ENCODE measurements at places on chromosomes 7 and 10. TPM values are rescaled to one million over a fixed set of nuclear protein-coding genes. Genes with fewer than 3 reads are reported as not detected.

- no peaks in the 10 kb centered on the region for H3K27me3 ChIP-seq
- no peak for DNase-seq
- H3K27ac ChIP-seq = no peak overlapping the region
- H3K4me1 ChIP-seq = peaks cover 44% of the 10 kb centered on the region
- no peaks in the 10 kb centered on the region for H3K36me3 ChIP-seq
Measured at GRCh38 chr10:102781921-102782557, 38.3 kb downstream of the WBP1L start.

DNA sequence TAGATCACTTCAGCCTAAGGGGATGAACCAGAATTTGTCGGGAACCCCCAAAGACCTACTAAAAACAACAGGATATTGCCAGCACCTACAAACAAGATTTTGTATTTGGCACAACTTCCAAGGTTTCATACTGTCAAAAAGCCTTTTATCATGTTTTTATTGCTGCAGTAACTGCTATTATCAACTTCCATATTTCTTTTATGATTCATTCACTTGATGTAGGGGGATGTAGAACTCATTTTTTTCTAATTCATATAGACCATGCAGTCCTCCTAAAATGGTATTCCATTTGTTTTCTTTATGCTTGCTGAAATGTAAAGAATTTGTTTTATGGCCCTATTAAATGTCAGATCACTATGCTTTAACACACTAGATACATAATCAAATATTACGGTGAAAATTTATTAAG is 30.0 kb upstream of the WNT16 start:
- no peaks in the 10 kb centered on the region for H3K4me1 ChIP-seq
- H3K36me3 ChIP-seq = no peaks in the 10 kb centered on the region
- H3K27me3 ChIP-seq = peaks cover 13% of the 10 kb centered on the region
- no peak overlapping the region for H3K27ac ChIP-seq
- no peak overlapping the region for H3K4me3 ChIP-seq
- no peak for DNase-seq

DNA sequence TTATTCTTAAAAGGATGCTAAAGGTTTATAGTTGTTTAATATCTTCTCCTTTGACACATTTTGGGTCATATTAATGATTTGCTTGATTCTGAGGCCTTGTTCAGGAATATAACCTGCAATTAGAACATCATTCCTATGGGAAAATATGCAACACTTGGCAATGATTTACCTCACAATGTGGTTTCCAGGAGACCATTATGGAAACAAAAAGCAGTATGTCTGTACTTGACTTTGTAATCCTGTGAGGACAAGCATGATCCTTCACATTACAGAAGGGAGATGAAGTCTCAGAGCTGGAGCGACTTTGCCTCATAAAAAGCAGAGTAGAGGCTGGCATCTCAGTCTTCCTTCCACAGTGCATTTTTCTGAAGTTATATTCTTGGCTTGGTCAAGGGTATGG is 57.0 kb upstream of the CDCA7L start:
- H3K4me1 ChIP-seq = peaks cover 3% of the 10 kb centered on the region
- H3K27me3 ChIP-seq = no peaks in the 10 kb centered on the region
- no peak overlapping the region for H3K4me3 ChIP-seq
- H3K36me3 ChIP-seq = no peaks in the 10 kb centered on the region

DNA sequence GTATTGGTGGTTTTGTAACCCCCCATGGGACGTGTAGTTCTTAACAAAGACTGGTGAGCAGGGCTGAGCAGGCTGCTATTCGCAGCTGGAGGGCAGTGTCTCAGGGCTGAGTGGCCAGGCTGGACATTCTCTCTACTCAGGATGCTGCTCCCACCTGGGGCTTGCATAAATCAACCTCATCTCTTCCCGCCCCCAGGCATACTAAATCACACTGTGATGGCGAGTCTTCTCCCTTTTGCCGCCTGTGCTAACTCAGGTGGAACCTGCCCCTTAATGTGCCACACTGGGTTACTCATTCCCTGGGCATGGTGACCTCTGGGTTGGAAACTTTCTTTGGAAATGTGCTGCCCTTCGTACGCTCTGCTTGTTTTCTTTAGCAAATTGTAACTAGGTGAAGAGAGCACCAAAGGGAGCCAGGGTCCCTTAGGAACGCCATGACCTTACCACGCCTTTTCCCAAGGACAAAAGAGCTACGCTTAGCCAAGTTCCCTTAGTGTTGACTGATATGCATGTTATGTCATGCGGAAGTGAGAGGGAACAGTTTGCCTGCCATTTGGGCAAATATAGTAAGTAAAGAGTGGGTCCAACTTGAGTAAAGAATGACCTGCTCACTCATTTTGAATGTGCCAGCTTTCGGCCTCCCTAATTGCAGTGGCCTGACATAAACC is 40.4 kb upstream of the COBL start:
- H3K27ac ChIP-seq = no peak overlapping the region
- no peaks in the 10 kb centered on the region for H3K4me1 ChIP-seq

GRCh38 chr7:68507668-68508067 is 1090.6 kb upstream of the AUTS2 start:
- DNase-seq = no peak
- no peak overlapping the region for H3K4me3 ChIP-seq
- H3K27ac ChIP-seq = no peak overlapping the region
- peaks cover 2% of the 10 kb centered on the region for H3K27me3 ChIP-seq
- H3K4me1 ChIP-seq = no peaks in the 10 kb centered on the region
- H3K36me3 ChIP-seq = no peaks in the 10 kb centered on the region

- H3K36me3 ChIP-seq = peaks cover 12% of the 10 kb centered on the region
- no peaks in the 10 kb centered on the region for H3K27me3 ChIP-seq
- H3K27ac ChIP-seq = no peak overlapping the region
- DNase-seq = no peak
Measured at GRCh38 chr7:132964876-132965275, 117.0 kb downstream of the CHCHD3 start.

DNA sequence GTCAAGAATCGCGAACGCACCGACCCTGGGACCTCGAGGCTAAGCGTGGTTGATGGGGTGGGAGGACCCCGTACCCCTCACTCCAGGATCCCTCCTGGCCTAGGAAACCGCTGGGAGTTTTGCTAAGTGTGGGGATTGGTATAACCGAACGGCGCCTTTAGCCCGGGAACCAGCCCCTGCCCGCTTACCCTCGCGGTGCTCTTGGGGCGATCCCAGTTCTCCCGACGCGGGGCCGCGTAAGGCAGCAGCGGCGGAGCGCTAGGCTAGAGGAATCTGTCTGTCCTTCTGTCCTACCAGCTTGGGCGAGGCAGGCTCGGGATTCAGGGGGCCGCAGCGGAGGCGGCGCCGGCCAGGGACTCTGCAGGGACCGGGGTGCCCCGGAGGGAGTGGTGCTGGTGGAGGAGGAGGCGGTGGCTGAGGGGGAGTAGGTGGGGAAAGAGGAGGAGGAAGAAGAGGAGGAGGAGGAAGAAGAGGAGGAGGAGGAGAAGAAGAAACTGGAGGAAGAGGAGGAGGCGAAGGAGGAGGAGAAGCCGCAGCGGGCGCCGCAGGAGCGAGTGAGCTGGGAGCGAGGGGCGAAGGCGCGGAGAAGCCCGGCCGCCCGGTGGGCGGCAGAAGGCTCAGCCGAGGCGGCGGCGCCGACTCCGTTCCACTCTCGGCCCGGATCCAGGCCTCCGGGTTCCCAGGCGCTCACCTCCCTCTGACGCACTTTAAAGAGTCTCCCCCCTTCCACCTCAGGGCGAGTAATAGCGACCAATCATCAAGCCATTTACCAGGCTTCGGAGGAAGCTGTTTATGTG is 439 bp upstream of the EMX2 start:
- peak; percentile 38 for DNase-seq
- peaks cover 36% of the 10 kb centered on the region for H3K4me1 ChIP-seq

DNA sequence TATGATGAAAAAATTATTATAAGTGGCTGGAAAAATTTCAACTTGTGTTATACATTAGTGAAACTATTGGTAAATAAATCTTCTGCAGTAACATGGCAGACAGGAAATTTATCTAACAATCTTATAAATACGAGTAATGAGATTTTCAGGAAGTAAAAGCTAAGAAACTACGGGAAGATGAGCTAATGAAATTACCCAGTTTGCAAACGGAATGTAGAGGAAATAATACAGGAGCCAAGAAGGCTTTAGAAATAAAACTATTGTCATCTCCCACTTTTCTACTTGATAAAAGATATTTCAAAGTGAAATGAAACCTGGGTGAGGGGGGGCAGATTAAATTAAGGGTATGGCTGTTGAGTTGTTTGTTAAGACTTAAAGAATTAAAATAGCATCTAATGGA is 332.5 kb upstream of the SORCS1 start:
- H3K4me3 ChIP-seq = no peak overlapping the region
- no peak overlapping the region for H3K27ac ChIP-seq
- no peak for DNase-seq
- no peaks in the 10 kb centered on the region for H3K27me3 ChIP-seq
- no peaks in the 10 kb centered on the region for H3K4me1 ChIP-seq
- no peaks in the 10 kb centered on the region for H3K36me3 ChIP-seq

GRCh38 chr10:123999956-124000615 is 93.3 kb downstream of the CHST15 start:
- H3K4me3 ChIP-seq = no peak overlapping the region
- peaks cover 13% of the 10 kb centered on the region for H3K27me3 ChIP-seq
- peaks cover 2% of the 10 kb centered on the region for H3K4me1 ChIP-seq

DNA sequence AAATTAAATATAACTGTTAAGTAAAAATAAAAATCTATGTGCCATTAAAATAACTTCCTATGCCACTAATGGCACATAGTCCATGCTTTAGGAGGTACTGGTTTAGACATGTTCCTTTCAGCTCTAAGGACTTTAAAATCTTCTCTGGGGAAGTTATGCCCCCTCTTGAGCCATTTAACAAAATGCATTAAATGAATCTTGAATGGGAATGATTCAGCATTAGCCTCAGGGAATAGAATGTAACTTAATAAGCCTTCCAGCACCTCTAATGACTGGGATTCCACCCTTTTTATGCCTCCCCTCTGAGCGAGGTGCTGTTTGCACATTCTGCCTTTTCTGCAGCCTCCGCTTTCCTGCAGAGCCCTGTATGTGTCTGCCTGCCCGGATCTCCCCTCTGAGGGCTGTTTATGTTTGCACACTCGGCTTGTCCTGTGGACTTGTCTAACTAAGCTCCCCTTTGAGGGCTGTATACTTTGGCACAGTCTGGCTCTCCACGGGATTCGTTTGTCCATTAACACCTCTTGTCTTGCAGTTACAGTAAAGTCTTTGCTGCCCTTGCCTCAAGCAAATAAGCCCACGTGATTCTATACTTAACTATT is 108.4 kb upstream of the HPS1 start:
- H3K4me3 ChIP-seq = no peak overlapping the region
- DNase-seq = no peak
- no peaks in the 10 kb centered on the region for H3K4me1 ChIP-seq

DNA sequence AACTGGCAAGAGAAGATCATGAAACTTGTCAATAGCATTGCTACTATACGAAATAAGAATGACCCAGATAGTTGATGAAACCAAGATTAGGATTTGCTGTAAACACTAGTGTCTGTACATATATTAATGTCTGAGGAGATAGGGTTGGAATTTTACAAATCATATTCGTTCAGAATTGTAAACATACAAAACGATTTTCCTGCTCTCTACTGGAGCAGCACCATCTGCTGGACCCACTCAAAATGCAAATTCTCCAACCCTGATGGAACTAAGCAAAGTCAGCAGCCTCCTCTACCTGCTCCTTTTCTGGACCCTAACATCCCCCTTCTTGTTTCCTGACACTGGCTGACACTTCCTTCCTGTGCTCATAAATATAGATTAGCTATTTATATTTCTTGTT is 29.4 kb upstream of the SGMS1 start:
- no peaks in the 10 kb centered on the region for H3K36me3 ChIP-seq
- no peak overlapping the region for H3K27ac ChIP-seq
- peaks cover 2% of the 10 kb centered on the region for H3K27me3 ChIP-seq
- H3K4me1 ChIP-seq = peaks cover 13% of the 10 kb centered on the region
- H3K4me3 ChIP-seq = no peak overlapping the region

DNA sequence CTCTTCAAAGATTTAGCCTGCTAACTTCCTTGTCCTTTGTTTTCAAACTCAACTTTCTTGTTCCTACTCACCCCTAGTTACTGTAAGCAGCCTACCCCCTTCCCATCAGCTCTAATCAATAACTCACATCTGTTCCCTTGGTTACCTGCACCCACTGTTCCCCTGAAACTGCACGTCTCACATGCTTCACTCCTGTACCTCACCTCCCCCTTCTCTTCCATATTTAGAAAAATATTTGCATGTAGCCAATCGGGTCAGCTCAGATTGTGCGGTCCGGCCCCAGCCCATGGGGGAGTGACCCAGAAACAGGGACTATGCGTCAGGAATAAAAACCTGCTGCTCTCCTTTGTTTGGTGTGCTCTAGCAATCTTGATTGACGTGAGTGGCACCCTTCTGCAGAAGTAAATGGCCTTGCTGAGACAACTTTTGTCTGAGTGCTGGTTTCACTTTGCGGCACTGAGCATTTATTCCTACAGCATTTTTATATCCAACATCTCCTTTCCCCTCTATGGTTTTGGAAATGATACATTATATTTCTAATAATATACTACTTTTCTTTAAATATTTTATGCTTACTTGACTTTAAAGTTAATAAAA is 21.1 kb upstream of the FAM221A start:
- no peaks in the 10 kb centered on the region for H3K4me1 ChIP-seq
- no peak overlapping the region for H3K4me3 ChIP-seq
- no peak overlapping the region for H3K27ac ChIP-seq

DNA sequence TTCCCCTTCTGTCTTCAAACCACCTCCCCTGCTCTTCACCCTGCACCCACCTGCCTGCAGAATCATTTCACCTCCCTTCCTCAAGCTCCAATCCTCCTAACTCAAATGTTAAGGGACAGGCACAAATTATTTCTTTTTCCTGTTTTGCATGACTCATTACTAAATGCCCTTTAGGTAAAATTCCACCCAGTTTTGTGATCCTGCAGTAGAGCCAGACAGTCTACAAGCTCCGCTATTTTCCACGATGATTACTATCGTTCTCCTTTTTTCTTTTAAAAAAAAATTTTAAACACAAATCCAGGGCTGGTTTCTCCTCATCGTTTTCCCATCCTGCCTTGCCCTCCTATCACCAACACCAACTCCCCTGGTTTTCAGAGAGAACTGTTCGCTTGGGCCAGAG is 186.8 kb upstream of the YAE1 start:
- DNase-seq = no peak
- H3K4me3 ChIP-seq = no peak overlapping the region
- H3K27ac ChIP-seq = no peak overlapping the region
- H3K36me3 ChIP-seq = no peaks in the 10 kb centered on the region
- peaks cover 18% of the 10 kb centered on the region for H3K27me3 ChIP-seq

The ADAMTS14 gene
- not detected for total RNA-seq

The GNGT1 gene
- not detected for total RNA-seq

The PRRT4 gene
- total RNA-seq = 0.40 TPM

The DRGX gene
- not detected for total RNA-seq

The AP1S1 gene
- total RNA-seq = 40.6 TPM

The PIK3CG gene
- total RNA-seq = 3.6 TPM

The GCK gene
- 2.1 TPM for total RNA-seq

The TRIM50 gene
- not detected for total RNA-seq

The SPDYE2 gene
- not detected for total RNA-seq

The HBP1 gene
- 41.8 TPM for total RNA-seq

Data from activated naive CD4-positive, alpha-beta T cell treated with anti-CD3 and anti-CD28 coated beads for 36 hours (primary cell).